ENCODE measurements at places on chromosomes 5 and 9. TPM values are rescaled to one million over a fixed set of nuclear protein-coding genes. Genes with fewer than 3 reads are reported as not detected.

The HSD17B3 gene
- total RNA-seq: not detected

The PCDHB2 gene
- total RNA-seq: 4.4 TPM

The KIF4B gene
- total RNA-seq: not detected

The CCNJL gene
- total RNA-seq: 9.1 TPM

The OTP gene
- not detected for total RNA-seq

- H3K27ac ChIP-seq: no peak overlapping the region
- no peaks in the 10 kb centered on the region for H3K4me1 ChIP-seq
- no peaks in the 10 kb centered on the region for H3K36me3 ChIP-seq
- no peak overlapping the region for H3K4me3 ChIP-seq
- no peak for DNase-seq
These were observed 340.4 kb downstream of the TENT4A start for GRCh38 chr5:7053528-7054209.

DNA sequence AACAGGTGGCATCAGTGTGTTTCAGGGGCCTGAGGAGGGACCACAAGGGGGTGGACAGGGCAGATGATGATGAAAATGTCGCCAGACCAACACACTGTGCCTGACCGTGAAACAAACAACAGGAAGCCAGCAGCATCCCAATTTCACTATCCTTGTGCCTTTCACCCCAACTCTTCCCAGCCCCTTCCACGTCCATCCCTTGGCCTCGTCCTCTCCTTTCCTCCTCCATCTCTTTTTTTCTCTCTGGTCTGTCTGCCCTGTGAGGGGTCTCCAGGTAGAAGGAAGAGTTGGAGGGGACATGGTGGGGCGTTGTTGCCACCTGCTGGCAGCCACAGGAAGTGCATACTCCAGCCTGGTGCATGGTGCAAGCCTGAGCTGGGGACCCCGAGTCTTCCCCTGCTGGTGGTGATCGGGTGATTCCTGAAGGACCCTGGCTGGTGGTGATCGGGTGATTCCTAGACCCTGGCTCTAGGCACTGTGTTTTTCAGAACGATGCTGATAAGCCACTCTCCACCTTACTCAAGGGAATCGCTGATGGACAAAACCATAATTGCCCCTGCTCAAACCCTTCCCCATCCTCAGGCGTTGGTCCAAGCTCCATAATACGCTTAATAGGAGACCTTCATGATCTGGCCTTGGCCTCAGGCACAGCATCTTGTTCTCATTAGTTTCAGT lies 21.7 kb upstream of the NSD1 start:
- H3K4me1 ChIP-seq: peaks cover 4% of the 10 kb centered on the region
- no peak overlapping the region for H3K27ac ChIP-seq
- H3K36me3 ChIP-seq: no peaks in the 10 kb centered on the region
- DNase-seq: peak; percentile 71
- H3K27me3 ChIP-seq: no peaks in the 10 kb centered on the region
- H3K4me3 ChIP-seq: no peak overlapping the region

GRCh38 chr9:32426278-32426939 lies 42.0 kb downstream of the ACO1 start:
- H3K4me1 ChIP-seq: no peaks in the 10 kb centered on the region
- peak; percentile 4 for DNase-seq
- peaks cover 25% of the 10 kb centered on the region for H3K36me3 ChIP-seq

- H3K4me1 ChIP-seq: peaks cover 6% of the 10 kb centered on the region
- H3K4me3 ChIP-seq: no peak overlapping the region
- H3K36me3 ChIP-seq: peaks cover 53% of the 10 kb centered on the region
- no peak overlapping the region for H3K27ac ChIP-seq
These were observed 9.9 kb downstream of the HNRNPH1 start for GRCh38 chr5:179613460-179614071.

DNA sequence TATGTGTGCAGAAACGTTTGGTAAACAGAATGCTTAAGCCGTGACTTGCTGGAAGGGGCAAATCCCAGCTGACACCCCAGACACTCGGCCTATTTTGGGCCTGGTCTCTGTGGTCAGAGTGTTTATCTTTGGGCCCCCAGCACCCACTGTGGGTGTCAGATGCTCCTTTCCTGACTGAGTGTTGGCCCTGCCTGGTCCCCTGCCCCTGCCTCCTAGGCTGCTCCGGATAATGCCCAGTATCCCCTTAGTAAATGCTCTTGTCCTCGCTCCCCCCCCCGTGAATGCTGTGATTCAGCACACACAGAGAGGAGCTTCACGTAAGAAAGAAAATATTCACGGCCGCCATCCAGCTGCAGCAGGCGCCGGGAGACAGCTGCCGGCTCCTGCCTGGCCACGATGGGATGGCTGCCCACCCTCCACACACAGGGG lies 11.3 kb upstream of the ANGPTL2 start:
- H3K4me3 ChIP-seq: no peak overlapping the region
- no peaks in the 10 kb centered on the region for H3K36me3 ChIP-seq
- peak overlapping the region; percentile 54 for H3K27ac ChIP-seq
- H3K4me1 ChIP-seq: peaks cover 13% of the 10 kb centered on the region

GRCh38 chr5:69029292-69029691 lies 64.5 kb upstream of the SLC30A5 start:
- no peaks in the 10 kb centered on the region for H3K27me3 ChIP-seq
- no peak for DNase-seq
- H3K4me1 ChIP-seq: no peaks in the 10 kb centered on the region
- H3K36me3 ChIP-seq: no peaks in the 10 kb centered on the region
- no peak overlapping the region for H3K27ac ChIP-seq

- H3K27me3 ChIP-seq: peaks cover 66% of the 10 kb centered on the region
- H3K4me1 ChIP-seq: peaks cover 9% of the 10 kb centered on the region
- H3K27ac ChIP-seq: no peak overlapping the region
- H3K36me3 ChIP-seq: no peaks in the 10 kb centered on the region
- H3K4me3 ChIP-seq: no peak overlapping the region
These were observed 2.1 kb downstream of the CFAP77 start for GRCh38 chr9:132412089-132412488.

DNA sequence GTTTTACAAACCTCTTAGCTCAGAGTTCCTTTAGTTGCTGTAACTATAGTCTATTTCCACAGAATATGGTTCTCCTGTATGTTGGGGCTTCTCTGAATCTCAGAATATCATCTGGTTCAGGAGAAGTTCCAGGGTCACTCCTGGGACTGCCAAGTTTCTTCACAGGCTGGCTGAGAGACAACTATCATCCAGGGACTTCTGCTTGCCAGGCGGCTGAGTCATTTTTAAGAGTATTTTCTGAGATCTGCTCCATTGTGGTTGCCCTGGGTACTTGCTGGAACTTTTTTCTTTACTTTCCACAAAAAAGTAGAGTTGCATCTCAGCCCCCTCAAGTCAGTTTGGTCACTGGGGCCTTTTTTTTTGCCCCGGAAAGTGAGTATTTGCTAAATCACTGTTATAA lies 566.5 kb downstream of the LRRC70 start:
- no peaks in the 10 kb centered on the region for H3K27me3 ChIP-seq
- H3K4me1 ChIP-seq: no peaks in the 10 kb centered on the region
- H3K36me3 ChIP-seq: no peaks in the 10 kb centered on the region
- H3K4me3 ChIP-seq: no peak overlapping the region
- H3K27ac ChIP-seq: no peak overlapping the region

- H3K27me3 ChIP-seq: no peaks in the 10 kb centered on the region
- H3K36me3 ChIP-seq: no peaks in the 10 kb centered on the region
- H3K27ac ChIP-seq: no peak overlapping the region
- no peak overlapping the region for H3K4me3 ChIP-seq
These were observed 74.6 kb downstream of the MARCHF11 start for GRCh38 chr5:16104961-16105360.

DNA sequence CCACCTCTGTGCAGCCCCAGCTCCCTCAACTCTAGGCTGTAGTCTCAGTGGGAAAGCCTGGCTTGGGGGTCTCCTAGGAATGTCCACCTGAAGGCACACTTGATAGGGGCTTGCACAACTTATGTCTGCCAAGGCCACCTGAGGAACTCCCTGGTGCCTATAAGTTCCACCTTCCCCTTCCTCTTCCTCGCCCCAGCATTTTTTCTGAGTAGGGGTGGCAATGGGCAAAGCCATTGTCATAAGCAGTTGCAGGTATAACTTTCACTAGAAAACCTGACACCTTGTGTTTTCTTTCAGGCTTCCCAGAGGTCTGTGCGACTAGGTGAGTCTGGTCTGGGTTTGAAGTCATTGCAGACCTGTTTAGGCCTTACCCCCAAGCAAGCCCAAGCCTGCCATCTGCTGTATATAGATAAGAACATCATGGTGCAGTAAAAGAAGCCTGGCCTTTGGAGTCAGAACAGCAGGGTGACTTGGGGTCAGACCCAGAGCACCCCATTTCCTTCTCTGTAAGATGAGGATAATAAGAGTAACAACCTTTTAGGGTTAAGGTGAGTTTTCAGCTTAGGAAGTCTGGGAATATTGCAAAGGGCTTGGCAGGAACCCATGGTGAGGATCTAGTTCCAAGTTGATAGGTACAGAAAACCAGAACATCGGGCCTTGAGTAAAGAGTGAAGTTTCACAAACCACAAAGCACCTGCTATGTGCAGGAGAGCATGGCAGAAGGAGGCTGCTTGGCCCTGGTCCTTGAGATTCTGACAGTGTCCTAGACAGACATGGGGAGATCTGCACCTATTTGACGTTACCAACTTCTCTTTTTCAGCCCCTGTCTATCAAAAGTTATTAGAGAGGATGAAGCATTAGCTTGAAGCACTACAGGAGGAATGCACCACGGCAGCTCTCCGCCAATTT lies 33.8 kb downstream of the TGFBI start:
- no peaks in the 10 kb centered on the region for H3K27me3 ChIP-seq
- peak; percentile 43 for DNase-seq
- H3K27ac ChIP-seq: no peak overlapping the region
- H3K4me3 ChIP-seq: no peak overlapping the region

GRCh38 chr9:112544477-112544876 lies 57.9 kb downstream of the KIAA1958 start:
- H3K4me3 ChIP-seq: no peak overlapping the region
- DNase-seq: no peak
- H3K36me3 ChIP-seq: no peaks in the 10 kb centered on the region
- H3K27me3 ChIP-seq: no peaks in the 10 kb centered on the region

- H3K4me1 ChIP-seq: no peaks in the 10 kb centered on the region
- H3K27me3 ChIP-seq: no peaks in the 10 kb centered on the region
- no peak overlapping the region for H3K4me3 ChIP-seq
- H3K36me3 ChIP-seq: no peaks in the 10 kb centered on the region
- DNase-seq: peak; percentile 29
- H3K27ac ChIP-seq: no peak overlapping the region
These were observed 761.2 kb downstream of the TAF11L14 start for GRCh38 chr5:18395126-18396110.

DNA sequence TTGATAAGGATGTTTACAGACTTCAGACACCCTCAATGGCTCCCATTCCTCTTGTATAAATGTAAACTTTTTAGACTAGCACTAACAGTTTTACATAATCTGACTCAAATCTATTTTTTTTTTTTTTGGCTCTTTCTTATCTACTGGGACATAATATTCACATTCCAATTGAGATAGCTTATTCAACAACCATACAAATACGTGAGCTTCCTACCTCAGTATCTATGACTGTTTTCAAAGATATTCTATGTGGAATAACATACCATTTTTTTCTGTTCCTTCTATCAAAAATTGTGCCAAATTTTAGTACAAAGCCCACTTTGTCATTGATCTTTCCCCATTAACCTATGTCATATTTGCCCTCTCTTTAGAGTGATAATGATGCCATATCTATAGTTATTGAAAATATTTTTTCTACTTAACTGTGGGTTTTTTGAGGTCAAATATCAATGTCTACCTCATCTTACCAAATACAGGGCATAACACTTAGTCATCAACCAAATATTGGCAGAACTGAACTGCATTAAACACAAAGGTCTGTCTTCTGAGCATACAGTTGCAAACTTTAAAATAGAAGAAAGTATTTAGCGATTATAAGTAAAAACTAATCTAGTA lies 482.6 kb downstream of the PTPRD start:
- no peaks in the 10 kb centered on the region for H3K36me3 ChIP-seq
- H3K27ac ChIP-seq: no peak overlapping the region
- no peak for DNase-seq
- H3K4me3 ChIP-seq: no peak overlapping the region
- H3K4me1 ChIP-seq: no peaks in the 10 kb centered on the region
- H3K27me3 ChIP-seq: no peaks in the 10 kb centered on the region

GRCh38 chr9:81534138-81534875 lies 155.0 kb downstream of the TLE1 start:
- no peak for DNase-seq
- H3K27me3 ChIP-seq: no peaks in the 10 kb centered on the region
- H3K4me3 ChIP-seq: no peak overlapping the region
- no peaks in the 10 kb centered on the region for H3K4me1 ChIP-seq
- no peak overlapping the region for H3K27ac ChIP-seq

GRCh38 chr5:83889971-83890745 lies 169.5 kb upstream of the HAPLN1 start:
- no peaks in the 10 kb centered on the region for H3K27me3 ChIP-seq
- no peaks in the 10 kb centered on the region for H3K4me1 ChIP-seq
- H3K36me3 ChIP-seq: no peaks in the 10 kb centered on the region

DNA sequence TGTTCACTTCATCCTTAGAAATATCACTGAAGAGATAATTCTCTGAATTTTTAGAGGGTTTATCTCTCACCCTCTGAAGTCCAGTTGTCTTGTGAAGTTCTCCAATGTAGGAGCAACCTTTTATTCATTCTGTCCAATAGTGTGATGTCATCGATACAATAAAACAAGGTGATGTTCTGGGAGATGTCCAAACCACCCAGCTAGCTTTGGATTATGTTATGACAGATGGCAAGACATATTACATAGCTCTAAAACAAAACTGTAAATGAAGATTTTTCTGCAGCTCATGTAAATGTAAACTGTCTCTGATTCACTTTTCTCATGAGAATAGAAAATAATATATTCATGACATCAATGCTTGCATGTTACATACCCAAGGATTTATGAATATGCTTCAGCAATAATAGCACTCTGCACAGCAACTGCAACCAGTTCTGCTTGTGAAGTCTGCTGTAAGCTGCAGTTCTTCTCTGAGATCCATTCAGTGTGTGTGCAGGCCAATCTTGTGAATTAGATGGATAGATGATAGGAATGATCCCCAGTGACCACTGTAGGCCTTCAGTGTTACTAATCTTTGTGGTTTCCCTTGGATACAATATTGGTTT lies 172.6 kb upstream of the CDH12 start:
- H3K27me3 ChIP-seq: no peaks in the 10 kb centered on the region
- no peak overlapping the region for H3K4me3 ChIP-seq
- no peak for DNase-seq
- H3K36me3 ChIP-seq: no peaks in the 10 kb centered on the region
- no peaks in the 10 kb centered on the region for H3K4me1 ChIP-seq
- H3K27ac ChIP-seq: no peak overlapping the region

Data from lung (tissue), 17 donors.